ENCODE measurements at places on chromosomes 3 and 15. TPM values are rescaled to one million over a fixed set of nuclear protein-coding genes. Genes with fewer than 3 reads are reported as not detected.
A peak's percentile ranks its signal among the peaks of the same experiment; 100 is the strongest.

DNA sequence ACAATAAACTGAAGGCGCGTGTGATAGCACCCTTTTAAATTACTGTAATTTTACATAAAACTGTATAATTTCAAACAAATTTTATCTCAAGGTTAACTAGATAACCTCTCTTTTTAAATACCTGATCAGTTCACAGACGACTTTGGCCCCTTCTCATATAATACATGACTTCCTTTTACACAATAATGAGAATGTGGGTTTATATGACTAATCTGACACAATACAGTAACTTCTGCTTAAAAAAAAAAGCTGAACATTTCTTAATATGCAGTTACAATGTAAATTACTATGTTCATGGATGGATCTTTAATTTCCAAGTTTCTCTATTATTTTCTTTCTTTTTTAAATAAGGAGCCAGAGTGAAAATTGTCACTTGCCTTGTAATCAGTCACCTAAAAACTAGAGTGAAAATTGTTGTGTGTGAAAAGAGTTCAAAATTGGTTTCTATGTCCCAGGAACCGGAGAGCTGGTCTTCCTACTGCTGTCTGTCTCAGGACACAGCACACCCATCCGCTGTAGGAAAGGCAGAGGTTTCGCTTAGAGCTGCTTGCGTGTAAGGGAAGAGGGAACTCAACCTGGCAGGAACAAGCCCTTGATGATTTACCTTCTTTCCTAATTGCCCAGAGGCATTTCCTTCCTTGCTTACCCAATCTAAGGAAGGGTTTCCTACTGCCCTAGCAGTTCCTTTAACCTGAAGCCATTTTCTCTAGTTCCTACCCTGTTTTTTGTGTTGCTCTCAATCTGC is 33.3 kb downstream of the PLD1 start:
- H3K36me3 ChIP-seq = no peaks in the 10 kb centered on the region
- no peak overlapping the region for H3K4me3 ChIP-seq
- no peak for DNase-seq
- no peaks in the 10 kb centered on the region for H3K27me3 ChIP-seq
- H3K4me1 ChIP-seq = peaks cover 10% of the 10 kb centered on the region

The KLHL40 gene
- not detected for total RNA-seq

DNA sequence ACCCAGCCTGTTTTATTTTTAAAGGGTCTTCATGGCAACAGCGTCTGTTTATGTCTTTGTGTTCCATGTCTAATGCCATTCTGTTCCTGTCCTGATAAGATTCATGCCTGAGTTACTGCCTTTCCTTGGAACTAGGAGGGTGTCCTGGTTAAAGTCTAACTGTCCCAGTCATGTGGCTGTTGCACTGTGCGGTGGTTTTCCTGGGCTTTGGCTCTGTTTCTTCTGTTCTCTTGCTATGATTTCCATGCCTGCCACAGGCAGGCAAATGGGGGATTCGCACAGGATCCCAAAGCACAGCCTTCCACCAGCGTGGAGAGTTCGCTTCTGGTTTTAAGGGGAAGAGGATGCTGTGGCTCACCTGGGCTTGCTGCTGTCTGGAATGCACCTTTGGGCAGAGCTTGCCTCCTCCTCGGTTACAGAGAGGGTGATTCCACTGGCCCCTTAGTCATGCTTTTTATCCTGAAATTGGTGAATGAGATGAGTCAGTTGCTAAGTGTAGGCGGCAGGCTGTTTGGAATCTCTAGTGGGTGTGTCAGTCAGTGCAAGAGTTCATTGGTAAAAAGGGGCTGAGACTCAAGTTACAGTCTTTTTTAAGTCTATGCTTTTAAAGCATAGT is 86.8 kb downstream of the CCK start:
- H3K27ac ChIP-seq = peak overlapping the region; percentile 68
- H3K27me3 ChIP-seq = no peaks in the 10 kb centered on the region
- H3K36me3 ChIP-seq = no peaks in the 10 kb centered on the region
- peak overlapping the region; percentile 38 for H3K4me3 ChIP-seq
- H3K4me1 ChIP-seq = peaks cover 23% of the 10 kb centered on the region

The STRC gene
- 1.2 TPM for total RNA-seq

- no peaks in the 10 kb centered on the region for H3K27me3 ChIP-seq
- H3K36me3 ChIP-seq = no peaks in the 10 kb centered on the region
- no peak for DNase-seq
Observed at GRCh38 chr3:169344465-169344864, 319.0 kb downstream of the MECOM start.

The GP9 gene
- not detected for total RNA-seq

DNA sequence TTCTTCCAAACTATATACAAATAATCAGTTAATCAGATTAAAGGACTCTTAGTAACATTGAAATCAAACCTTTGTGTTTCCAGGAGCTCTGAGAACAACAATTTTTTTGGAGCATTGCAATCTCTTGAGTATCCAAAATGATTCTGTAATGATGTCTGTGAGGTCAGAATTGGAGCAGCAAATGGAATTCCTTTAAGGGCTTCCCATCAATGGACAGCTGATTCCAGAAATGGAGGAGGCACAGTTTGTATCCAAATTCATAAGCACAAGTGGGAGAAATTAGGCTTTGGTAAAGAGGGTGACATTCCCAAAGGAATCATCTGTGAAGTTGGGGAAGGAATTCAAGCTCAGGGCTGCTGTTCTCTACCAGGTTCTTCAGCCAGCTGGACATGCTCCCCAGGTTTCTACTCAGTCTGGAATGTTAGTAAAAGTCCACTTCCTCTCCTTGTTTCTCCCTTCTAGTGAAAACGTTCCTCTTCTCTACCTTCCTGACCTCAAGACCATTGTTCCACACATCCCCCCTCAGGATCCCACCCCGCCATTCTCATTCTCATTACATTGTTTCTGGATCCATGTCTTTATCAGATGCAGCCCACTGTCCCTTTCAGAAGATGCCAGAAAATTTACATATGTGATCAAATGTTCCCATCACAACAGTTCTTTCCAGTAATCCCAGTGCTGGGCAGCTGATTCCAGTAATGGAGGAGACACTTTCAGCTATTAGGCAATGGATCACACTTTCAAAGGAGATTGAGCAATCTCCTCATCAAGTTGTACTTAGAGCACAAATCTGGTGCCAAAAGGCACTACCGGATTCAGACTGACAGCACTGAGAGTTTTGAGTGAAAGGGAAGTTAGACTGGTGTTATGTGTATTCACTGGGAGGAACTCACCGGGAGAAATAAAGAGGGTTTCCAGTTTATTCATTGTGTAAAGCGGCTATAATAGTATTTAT is 391.3 kb upstream of the TPRG1 start:
- no peaks in the 10 kb centered on the region for H3K27me3 ChIP-seq
- H3K4me1 ChIP-seq = peaks cover 74% of the 10 kb centered on the region
- peak overlapping the region; percentile 53 for H3K27ac ChIP-seq
- no peaks in the 10 kb centered on the region for H3K36me3 ChIP-seq
